Right hindlimb (tissue), 1 donor: ENCODE measurements at places on chromosomes 1 and 21.

DNA sequence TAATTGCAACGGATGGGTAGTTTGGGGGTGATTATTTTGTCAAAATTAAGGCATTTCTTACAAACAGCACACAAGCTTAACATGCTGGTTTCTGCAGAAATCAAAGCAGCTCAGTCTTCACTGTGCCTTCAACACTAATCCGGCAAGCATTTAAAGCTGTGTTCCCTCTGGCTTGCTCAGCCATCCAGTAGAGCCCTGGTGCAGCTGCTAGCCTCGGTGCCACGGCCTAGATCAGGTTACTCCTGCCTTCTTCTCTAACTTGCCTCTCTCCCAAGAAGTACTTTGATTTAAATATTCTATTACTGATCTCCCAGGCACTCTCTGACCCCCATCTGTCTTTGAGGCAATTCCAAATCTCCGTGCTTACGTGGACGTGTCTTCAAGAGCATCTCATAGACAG lies 85.6 kb downstream of the GREM2 start:
- DNase-seq, result peak; percentile 61

DNA sequence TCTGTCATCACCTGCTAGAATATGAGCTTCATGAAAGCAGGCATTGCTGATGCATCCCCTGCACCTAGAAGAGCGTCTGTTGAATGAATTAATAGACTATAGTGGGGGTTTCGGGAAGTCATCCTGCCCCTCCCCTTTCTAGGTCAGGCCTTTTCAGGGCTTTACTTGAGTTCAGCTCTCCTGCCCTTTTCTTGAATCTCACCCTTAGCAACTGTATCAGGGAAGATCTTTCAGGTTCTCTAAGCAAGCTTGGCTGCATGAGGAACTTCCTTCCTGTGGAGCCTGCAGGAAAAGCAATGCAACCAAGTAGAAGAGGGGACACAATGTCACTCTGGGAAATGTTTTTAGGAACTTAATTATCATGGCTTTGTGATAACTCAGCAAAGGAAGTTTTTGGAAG lies 27.2 kb upstream of the KIAA0040 start:
- no peak for DNase-seq

- no peak for DNase-seq
These were observed 151.6 kb upstream of the UBE2U start for GRCh38 chr1:64051796-64052195.

GRCh38 chr1:224641030-224641429 lies 24.9 kb downstream of the CNIH3 start:
- DNase-seq, result no peak

GRCh38 chr1:6130036-6130435 lies 50.1 kb downstream of the CHD5 start:
- no peak for DNase-seq

DNA sequence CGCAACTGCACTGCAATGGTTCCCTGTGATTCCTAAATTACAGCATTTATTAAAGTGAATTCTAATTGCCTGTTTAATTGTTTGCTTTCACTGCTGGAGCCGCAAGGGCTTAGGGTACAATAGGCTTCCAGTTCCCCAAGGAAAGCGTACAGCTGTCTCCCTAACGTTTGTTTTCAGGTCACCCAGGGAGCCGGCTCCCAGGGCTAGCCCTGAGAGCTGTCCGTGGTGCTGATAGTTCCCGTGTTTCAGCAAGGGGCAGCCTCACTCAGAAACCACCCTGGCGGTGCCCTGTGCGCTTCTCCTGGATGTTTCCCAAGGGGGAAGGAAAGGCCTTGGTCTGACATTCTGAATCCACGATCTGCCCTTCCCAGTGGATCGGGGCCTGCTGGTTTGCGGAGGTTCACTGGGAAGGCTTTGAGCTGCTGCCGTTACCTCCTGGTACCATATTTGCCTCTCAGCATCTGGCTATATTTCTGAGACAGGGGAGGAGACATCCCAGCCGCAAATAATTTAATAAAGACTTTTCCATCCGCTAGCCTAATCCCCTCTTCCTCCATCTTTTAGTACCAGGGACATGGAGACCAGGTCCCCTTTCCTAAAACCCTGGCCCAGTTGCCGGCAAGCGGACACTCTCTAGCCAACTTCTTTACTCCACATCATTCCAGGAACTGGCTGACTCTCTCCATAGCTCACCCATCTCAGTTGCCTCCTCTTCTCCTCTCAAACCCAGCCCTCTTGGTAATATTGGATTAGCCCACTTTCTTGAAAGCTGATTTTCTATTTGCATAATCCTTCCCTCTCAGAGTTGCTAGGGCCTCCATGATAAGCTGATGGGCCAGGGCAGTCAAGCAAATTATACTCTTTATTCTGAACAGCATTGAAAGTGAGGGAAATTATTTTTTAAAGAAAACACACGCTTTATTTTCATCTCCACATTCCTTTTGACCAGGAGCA lies 149.0 kb downstream of the IGSF21 start:
- peak; percentile 71 for DNase-seq

DNA sequence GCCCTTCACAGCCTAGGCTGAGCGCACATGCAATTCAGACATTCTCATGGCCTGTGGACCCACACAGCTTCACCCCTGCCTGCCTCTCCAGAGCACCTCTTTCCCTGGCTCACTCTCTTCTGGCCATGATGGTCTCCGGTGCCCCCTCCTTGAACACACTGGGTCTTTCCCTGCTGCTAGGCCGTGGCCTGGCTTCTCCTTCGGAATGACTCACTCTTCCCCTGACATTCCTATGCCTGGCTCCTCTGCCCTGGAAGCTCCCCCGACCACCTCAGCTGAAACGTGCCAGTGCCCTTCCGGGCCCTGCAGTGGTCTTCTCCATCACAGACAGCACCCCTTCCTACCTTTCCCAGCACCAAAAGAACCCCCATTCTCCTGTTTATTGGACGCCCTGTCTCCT lies 28.3 kb downstream of the EPHA8 start:
- DNase-seq, result no peak

- DNase-seq, result no peak
These were observed 148.7 kb upstream of the PRMT6 start for GRCh38 chr1:106907795-106908194.

GRCh38 chr1:74579425-74579824 lies 67.0 kb upstream of the LRRC53 start:
- no peak for DNase-seq

- no peak for DNase-seq
These were observed 25.1 kb upstream of the PHGDH start for GRCh38 chr1:119686661-119687060.

- no peak for DNase-seq
These were observed 169.0 kb upstream of the AJAP1 start for GRCh38 chr1:4485398-4485797.

- no peak for DNase-seq
These were observed 169.7 kb downstream of the ADGRL2 start for GRCh38 chr1:81970416-81970815.

DNA sequence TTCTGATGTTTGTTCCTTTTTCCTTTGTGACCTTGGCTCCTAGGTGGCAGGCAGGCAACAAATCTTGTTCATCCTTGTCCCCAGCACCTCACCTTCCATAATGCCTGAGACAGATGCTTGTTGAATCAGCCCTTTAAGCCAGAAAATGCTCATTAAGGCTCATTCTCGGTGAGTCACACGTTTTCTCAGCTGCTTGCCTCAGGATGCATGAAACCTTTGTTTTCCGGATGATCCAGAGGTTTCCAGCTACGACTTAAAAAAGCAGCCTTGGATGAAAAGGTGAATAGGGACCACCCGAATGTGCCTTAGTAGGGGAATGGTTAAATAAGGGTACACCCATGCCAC lies 4.6 kb upstream of the ATP13A2 start:
- DNase-seq, result no peak

GRCh38 chr1:193185211-193185610 lies 1.2 kb downstream of the B3GALT2 start:
- DNase-seq, result no peak

DNA sequence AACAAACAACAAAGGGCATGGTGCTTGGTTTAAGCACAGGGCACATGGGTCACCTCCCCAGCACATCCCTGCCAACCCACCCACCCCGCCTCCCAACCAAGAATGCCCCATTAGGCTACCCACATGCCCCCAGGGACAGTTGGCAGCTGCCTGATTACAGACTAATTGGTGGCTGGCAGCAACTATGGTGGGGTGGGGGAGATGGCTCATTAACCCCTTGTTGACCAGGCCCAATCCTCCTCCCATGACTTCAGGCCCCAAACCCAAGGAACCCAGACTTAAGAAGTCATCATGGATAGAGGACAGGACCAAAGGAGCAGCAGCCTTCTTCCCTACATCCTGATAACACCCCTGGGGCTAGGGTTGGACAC lies 1.3 kb downstream of the RIMS3 start:
- DNase-seq, result no peak

GRCh38 chr1:176670853-176671252 lies 207.9 kb downstream of the PAPPA2 start:
- DNase-seq, result no peak

- no peak for DNase-seq
These were observed 136.8 kb downstream of the NTPCR start for GRCh38 chr1:233086961-233087881.

- no peak for DNase-seq
These were observed 10.8 kb downstream of the UBQLN4 start for GRCh38 chr1:156042828-156043227.

DNA sequence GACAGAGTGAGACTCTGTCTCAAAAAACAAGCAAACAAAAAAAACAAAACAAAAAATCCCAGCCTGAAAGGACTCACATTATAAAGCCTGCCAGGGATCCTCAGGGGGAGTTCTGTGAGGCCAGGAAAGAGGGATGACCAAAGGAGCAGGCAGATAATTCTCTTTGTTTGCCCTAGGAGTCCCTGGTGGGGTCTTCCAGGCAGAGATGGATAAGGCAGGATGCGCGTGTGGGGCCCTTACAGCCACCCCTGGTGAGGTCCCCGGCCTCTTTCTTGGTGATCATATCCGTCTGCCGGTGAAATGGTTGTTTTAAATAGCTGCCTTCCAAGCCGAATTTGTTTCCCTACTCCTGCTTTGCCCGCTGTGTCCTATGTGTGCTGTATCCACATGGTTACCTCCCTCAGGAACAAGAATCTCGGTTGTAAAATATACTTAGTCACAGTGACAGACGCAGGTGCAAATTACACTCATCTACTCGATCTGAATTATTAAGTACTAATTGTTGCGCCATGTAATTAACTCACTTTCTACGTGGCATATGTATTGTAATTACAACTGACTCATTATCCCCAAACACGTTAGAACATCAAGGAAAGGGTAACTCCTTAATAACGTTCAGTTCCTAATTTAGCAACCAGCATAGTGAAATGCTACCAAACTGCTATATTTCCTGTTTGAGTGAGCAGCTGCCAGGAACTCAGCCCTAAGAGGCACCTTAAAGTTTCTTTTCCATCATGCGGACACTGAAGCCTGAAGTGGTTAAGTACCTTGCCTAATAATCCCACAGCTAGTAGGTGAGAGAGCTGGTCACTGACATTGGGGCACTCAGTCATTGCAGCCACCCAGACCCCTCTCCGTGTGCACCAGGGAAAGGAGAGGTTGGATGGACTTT lies 106.4 kb downstream of the ZSCAN20 start:
- no peak for DNase-seq

DNA sequence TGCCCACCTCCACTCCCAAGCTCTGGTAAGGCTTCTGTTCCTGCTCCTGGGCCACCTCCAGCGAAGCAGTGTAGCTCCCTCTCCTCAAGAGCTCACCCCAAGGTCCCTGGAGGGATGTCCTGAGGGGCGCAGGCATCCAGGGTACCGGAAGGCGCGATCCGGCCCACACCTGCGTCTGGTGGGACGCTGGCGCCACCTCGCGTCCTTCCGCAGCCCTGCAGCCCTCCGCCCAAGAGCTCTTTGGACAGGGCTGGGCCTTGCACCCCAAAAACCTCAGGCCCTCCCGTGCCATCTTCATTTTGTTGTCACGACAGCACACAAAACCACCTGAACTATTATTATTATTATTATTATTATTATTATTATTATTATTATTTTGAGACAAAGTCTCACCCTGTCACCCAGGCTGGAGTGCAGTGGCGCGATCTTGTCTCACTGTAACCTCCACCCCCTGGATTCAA lies 49.2 kb upstream of the PAX7 start:
- no peak for DNase-seq
